Stimulated activated CD4-positive, alpha-beta T cell treated with anti-CD3 and anti-CD28 coated beads, Interleukin-15, amount 100 ng/mL, for 1 hour (primary cell): ENCODE measurements at places on chromosomes 16 and 17.

GRCh38 chr16:50684823-50685461, 3.8 kb upstream of the SNX20 start:
- no peak for DNase-seq

DNA sequence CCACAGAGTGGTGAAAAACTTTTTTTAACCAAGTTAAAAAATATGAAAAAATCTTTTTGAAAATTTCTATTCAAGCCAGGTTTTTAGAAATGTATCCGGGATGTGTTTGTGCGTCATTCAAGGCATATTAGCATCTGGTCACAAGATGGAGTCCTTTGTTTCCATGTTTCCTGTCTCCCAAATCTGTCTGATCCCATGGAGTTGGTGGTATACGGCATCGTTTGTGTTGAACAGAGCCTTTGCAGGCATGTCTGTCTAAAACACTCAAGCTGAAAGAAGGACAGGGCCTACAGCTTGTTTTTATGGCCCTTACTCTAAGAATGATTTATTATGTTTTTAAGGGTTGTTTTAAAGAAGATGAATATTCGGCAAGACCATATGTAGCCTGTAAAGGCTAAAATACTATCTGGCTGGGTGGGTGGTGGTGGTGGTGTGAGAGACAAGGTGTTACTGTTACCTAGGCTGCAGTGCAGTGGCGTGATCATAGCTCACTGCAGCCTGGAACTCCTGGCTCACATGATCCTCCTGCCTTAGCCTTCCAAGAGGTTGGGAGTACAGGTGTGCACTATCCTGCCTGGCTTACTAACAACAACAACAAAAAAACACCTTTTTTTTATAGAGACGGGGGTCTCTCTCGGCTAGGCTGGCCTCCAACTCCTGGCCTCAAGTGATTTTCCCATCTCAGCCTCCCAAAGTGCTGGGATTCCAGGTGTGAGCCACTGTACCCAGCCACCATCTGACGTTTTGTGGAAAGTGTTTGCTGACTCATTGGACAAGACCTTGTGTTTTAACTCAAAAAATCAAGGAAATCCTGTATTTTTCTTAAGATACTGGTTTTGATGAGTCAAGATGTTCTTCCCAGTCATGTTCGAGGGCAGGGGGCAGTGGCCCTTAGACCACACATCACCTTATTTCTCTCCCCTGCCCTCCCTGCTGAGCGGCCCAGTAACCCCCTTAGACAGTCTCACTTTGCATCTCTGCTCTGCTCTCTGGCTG, 52.2 kb downstream of the NDE1 start:
- no peak for DNase-seq

DNA sequence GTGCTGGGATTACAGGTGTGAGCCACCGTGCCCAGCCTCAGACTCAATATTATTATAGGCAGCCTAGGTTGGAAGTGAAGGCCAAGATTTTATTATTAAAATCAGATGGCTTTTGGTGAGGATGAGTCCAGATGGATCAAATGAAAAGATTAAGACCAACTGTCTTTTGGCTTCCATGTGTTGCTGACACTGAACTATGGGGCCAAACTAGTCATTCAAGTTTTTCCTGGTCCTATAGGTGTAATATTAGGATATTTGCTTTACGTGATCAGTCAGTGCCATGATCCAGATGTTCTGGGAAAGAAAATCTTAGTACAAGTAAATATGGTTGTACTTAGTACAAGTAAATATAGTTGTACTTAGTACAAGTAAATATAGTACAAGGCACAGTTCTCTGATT, 140.6 kb downstream of the MAP2K6 start:
- no peak for DNase-seq

GRCh38 chr17:29039764-29040598, 3.0 kb upstream of the PIPOX start:
- DNase-seq = no peak

DNA sequence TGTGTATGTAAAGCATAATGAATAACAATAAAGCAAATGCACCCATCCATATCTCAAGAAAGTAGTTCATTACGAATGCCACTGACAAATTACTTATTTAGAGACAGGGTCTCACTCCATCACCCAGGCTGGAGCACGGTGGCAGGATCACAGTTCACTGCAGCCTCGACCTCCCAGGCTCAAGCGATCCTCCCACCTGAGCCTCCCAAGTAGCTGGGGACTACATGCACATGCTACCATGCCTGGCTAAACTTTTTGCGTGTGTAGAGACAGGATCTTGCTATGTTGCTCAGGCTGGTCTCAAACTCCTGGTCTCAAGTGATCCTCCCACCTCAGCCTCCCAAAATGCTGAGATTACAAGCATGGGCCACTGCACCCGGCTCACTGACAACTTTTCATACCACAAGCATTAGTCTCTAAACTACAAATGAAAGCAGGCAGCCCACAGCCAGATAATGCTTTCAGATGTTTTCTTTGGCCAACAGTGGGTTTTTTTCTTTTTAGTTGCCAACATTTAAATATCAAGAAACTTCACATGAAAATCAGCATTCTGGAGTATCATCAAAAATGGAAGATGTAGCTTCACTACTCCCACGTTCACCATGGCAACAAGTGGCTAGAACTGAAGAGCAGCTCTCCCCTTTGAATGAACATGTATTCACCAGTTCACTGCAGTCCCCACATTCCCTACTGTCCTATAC, 7.7 kb downstream of the ARHGAP17 start:
- no peak for DNase-seq

GRCh38 chr17:82691714-82692113, 6.8 kb downstream of the RAB40B start:
- DNase-seq = no peak

- no peak for DNase-seq
Observed at GRCh38 chr17:75428543-75429469, 23.3 kb upstream of the GRB2 start.

DNA sequence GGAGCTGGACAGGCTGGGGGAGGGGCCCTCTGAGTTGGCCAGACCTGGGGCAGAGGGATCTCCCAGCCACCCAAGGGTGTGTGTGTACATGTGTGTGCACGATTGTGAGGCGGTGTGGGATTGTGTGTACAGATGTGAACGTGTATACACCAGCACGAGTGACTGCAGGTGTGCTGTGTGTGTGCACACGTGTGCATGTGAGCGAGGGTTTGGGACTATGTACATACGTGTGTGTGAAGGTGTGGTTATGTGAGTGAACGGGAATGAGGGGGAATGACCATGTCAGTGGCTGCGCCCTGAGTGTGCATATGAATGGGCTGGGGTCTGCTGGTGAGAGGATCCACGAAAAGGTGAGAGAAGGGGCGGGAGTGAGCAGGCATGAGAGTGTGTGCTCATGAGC, 22.4 kb upstream of the TAC4 start:
- no peak for DNase-seq

DNA sequence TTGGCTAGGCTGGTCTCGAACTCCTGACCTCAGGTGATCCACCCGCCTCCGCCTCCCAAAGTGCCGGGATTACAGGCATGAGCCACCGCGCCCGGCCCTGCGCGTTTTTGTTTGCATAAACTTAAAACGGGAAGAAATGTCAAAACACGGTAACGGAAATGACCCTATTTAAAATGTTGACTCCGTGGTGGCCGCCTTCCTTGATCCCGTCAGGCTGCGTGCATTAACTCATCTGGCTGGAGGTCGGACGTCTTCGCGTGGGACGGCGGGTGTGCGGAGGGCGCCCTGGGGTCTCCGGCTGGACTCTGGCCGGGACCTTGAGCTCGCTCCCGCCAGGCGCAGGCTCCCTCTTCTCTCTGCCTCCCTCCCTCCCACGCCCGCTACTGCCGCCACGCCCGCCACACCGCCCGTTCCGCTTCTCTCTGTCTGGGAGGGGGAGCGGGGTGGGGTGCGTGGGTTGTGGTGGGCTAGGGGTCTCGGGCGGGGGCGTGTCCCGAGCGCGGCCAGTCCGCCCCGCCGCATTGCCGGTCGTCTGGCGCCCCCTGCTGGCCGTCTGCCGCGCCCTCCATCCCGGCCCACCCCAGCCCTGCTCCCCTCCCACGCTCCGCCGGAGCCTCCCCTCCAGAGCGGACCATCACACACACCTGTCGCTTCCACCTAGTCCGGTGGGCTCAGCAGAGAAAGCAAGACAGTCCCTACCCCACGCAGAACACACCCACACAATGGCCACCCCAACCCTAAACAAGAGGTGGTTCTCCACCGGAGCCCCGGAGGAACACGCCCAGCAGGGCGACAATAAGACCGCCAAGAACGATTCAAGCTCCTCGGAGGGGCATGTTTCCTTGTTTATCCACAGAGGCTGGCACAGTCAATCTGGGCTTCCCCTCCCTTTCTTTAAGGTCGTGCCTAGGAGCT, 1.2 kb upstream of the CCDC42 start:
- DNase-seq = peak; percentile 71

DNA sequence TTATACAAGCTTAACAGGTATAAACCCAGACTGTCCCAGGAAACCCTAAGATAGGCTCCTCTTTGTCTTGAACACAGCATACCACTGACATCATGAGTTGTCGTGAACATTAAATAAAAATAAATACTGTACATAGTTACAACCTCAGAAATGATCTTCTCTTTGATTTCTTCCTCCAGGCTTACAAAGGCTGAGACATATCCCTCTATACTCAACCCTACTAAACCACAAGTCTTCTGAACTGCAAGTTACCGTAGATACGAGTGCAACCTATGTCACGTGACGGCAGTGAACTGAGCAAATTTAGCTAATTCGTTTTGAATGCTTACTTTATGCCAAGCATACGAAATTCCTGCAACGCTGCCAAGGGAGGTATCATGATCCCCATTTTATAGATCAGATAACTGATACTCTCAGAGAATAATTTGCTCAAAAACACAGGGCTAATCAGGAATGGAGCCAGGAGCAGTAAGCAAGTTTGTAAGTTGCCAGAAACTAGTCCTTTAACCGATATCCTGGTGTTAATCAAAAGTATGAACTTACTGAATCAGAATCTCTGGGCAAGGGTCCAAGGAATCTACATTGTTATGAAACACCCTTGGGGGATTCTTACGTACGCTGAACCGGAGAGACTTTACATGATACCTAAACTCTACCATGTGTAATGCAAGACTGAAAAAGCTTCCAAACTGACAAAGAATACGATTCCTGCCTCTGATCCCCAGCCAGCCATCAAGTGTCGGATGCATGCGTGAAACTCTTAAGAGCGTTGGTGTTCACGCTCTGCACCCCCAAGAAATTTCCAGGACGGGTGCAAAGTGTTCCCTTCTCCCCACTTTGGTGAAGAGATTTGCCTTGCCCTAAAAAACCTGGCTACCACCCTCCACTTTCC, 106.2 kb downstream of the XYLT1 start:
- DNase-seq = peak; percentile 21

DNA sequence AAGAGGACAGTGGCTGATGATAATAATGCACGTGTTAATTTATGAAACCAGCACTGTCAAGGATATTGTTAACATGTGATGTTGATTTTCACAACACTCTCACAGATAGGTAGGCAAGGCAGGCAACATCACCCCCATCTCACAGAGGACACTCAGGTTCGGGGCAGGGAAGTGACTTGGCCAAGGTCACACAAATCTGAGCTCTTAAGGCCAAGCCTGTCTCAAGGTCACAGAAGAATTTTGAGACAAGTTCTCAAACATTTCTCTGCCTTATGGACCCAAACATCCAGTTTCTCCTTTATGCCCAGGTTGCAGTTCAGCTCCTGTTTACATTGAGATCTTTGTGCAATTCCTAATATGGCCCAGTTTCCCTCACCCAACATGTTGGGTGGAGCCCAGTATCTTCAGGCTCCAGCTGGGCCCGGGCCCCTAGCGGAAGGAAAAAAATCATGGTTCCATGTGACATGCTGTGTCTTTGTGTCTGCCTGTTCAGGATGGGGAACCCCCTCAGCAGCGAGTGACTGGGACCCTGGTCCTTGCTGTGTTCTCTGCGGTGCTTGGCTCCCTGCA, 1.3 kb downstream of the SLC2A4 start:
- DNase-seq = no peak

GRCh38 chr17:70929226-70929625, 759.9 kb downstream of the KCNJ2 start:
- DNase-seq = no peak

GRCh38 chr16:55668340-55669281, 12.8 kb downstream of the SLC6A2 start:
- DNase-seq = no peak

GRCh38 chr17:35537601-35538141, at the start of gene SLFN12L:
TSS of gene SLFN12L (minus strand) at chr17:35537678. CDS start at chr17:35522364, 15,314 bp downstream.
- no peak for DNase-seq

DNA sequence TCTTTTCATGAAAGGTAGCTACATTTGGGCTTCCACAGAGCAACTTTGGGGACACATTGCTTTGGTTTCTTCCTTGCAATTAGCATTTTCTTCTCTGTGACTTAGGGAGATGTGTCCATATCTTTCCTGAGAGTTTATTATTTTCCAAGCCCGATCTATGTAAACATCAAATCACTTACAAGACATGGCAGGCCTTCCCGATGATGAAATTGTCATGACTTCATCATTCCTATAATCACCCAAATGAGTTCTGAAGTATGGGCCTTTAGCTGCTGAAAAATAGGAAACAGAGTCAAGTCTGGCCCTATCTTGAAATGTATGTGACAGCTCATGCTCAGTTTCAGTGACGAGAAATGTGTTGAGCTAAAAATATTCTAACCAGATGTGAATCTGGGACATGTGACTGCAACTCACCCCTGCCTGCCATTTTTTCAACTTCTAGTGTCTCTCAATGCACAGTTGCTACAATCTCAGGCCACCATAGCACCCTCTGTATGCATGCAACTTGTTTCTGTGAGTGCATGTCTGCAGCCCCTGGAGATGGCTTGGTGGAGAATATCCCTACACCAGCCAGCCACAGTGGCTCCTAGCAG, 199.6 kb upstream of the MAF start:
- no peak for DNase-seq

GRCh38 chr17:32266389-32267301, 1.0 kb downstream of the RHBDL3 start:
- DNase-seq = no peak

- no peak for DNase-seq
Observed at GRCh38 chr17:49932138-49932723, 36.8 kb upstream of the DLX4 start.

DNA sequence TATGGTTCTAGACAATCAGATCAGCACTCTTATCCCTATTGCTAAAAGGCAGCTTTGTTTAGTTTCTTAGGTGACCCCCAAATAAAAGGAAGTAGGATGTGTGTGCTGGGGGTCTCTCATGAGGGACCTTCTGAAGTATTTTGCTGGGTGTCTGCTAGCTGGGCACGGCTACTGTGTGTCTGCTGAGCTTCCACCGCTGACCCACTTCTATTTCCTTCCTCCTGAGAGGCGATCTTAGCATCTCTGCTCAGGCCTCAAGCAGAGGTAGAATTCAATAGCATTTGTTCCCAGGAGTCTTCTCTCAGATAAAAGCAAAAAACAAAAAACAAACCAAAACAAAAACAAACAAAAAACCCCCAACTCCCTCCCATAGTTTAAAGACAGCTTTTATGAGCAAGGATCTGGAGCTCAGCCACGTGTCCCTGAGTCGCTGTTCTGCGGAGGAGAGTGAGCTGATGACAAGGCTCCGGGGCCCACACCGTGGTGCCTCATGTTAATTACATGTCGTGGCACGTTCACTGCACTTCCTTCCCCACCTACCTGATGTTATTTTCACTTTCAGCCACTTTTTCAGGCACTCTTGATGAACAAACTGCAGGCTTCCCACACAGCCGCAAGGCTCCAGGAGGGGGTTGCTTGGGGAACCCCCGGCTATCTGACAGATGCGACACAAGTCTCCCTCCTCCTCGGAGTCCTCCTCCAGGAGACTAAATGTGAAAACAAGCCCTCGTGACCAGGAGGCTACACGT, 83.5 kb downstream of the MARCHF10 start:
- peak; percentile 65 for DNase-seq
